ENCODE measurements at places on chromosomes 1 and 21.
A peak's percentile ranks its signal among the peaks of the same experiment; 100 is the strongest.

DNA sequence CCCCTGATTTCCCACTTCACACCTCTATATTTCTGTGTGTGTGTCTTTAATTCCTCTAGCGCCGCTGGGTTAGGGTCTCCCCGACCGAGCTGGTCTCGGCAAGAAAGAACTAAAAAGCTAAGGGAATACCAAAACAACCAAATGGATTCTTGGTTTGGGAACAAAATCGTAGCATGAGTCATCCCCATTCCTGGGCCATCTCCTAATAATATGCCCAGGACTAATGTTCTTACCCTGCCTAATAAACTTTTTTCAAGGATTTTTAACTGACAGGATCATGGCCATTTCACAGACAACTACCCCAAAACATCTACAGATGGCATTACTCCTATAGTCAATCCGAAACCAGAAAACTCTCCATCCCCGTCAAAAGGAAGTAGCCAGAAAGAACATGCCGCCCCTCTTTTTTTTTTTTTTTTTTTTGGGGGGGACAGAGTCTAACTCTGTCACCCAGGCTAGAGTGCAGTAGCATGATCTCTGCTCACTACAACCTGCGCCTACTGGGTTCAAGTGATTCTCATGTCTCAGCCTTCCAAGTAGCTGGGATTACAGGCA lies 4.1 kb upstream of the HPDL start:
- DNase-seq: no peak

DNA sequence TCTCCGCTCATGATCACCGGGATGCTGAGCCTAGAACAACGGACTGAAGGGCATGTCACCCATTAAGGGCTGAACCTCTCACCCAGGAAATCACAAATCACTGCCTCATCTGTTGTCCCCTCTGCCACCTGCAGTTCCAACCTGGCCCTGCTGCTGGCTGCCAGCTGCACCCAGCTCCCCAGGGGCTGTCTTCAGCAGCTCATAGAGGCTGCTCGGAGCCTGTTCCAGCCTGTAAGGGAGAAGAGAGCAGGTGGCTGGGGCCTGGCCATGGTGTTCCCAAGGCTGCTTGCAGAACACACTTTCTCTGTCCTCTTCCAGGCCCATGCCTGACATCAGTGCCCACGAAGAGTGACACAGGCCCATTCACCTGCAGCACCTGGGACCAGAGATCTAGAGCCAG lies 44.5 kb upstream of the DISP3 start:
- DNase-seq: no peak

- DNase-seq: no peak
These were observed 4.2 kb downstream of the PPP1R15B start for GRCh38 chr1:204407295-204407971.

- DNase-seq: no peak
These were observed 20.6 kb downstream of the INPP5B start for GRCh38 chr1:37926038-37926924.

DNA sequence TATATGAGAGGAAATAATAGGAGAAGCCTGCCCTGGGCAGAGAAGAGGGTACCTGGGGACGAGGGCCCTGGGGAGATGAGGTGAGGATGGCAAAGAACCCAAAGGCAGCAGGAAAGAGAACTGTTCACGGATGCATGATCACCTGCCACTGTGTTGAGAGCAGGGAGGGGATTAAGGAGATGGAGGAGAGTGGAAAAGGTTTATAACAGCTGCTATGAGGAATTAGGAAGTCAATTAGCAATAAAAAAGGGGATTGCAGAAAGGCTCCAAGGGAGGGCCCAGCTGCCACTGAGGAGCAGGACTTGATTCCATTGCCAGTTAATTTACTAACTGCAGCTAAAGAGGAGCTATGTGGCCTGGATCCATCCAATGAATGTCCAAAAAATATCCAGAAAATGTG lies 61.1 kb downstream of the GFI1 start:
- no peak for DNase-seq

GRCh38 chr21:41712201-41712600 lies 54.7 kb downstream of the RIPK4 start:
- DNase-seq: no peak

DNA sequence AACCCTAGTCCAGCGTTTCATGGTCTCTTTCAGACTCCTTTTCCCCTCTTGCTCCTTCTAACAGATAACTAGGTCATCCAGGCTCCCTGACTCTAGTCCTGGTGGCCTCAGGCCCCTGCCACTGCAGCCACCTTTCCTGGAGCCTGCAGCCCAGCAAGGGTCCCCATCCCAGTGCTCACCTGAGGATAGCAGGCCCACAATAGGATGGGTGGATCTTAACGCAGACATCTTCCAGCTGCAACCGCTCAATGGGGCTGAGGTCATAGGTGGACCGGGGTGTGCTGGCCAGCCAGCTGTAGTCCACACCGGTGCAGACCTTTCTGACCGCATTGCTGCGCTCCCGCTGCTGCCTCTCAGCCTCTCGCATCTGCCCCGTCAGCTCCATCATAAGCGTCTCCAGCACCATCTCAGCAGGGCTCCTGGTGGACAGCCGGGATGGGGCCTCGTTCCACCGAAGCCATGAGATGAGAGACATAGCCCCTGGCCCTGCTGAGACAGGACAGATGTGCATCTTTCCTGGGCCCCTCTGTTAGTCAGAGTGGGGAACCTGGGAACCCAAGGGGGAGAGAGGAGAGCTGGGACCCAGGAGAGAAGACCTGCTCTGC lies 10.9 kb downstream of the RD3 start:
- no peak for DNase-seq

- peak; percentile 53 for DNase-seq
These were observed 16.0 kb upstream of the ZBTB8B start for GRCh38 chr1:32448773-32449456.

DNA sequence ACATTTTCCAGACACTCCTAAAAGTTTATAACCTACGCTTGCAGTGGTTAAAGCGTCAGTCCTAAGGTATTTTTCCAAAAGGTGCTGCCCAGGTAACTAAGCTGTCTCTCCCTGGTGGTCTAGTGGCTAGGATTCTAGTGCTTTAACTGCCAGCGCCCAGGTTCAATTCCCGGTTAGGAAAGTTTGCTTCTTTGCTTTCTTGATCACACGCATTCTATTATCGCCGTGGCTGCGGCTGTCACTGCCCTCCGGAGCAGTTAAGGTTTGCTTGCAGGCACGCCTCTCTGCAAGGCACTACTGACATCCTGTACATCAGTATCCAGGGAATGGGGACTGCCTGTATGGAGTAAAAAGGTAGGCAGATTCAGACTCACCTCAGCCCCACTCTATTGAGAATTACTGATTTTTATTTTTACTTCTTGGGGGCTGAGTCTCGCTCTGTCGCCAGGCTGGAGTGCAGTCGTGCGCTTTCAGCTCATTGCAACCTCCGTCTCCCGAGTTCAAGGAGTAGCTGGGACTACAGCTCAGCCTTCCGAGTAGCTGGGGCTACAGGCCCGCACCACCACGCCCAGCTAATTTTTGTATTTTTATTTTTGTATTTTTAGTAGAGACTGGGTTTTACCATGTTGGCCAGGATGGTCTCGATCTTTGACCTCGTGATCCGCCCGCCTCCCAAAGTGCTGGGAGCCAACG lies 53.2 kb upstream of the CFAP126 start:
- peak; percentile 51 for DNase-seq

GRCh38 chr1:226360106-226360746 lies 47.7 kb downstream of the PARP1 start:
- DNase-seq: peak; percentile 85

- peak; percentile 43 for DNase-seq
These were observed 11.9 kb downstream of the FCRL4 start for GRCh38 chr1:157585984-157586383.

- no peak for DNase-seq
These were observed 413 bp downstream of the UBL4B start for GRCh38 chr1:110112656-110113055.

- DNase-seq: no peak
These were observed 29.2 kb downstream of the CDCA8 start for GRCh38 chr1:37721565-37721964.

DNA sequence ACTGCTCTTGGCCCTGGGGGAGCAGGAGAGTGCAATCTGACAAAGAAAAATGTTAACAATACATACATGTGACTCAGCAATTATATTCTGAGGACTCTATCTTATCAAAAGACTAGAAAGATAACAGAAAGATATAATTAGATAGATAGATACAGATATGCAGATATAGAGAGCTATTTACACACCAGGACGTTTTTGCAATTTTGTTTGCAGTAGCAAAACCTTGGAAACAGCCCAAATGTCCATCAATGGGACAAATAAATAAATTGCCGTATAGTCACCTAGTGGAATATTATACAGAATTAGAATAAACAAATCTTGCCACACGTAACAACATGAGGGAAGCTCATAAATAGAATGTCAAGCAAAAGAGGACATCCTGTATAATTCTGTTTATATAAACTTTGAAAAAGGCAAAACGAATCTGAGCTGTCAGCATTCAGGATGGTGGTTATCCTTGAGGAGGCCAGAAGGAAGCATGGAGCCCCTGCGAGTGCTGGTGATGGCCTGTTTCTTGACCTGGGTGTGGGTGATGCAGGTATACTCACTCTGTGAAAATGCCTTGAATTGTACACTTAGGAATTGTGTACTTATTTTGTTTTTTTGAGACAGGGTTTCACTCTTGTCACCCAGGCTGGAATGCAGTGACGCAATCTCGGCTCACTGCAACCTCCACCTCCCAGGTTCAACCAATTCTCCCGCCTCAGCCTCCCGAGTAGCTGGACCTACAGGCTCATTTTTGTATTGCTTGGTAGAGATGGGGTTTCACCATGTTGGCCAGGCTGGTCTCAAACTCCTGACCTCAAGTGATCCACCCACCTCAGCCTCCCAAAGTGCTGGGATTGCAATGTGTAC lies 12.8 kb upstream of the TRIM63 start:
- no peak for DNase-seq

GRCh38 chr1:225572422-225572821 lies 80.5 kb downstream of the ENAH start:
- no peak for DNase-seq

GRCh38 chr1:116929961-116930592 lies 20.4 kb downstream of the PTGFRN start:
- no peak for DNase-seq

- DNase-seq: peak; percentile 75
These were observed 107.5 kb downstream of the ZNF281 start for GRCh38 chr1:200302192-200302920.

- peak; percentile 76 for DNase-seq
These were observed 202.0 kb downstream of the USH2A start for GRCh38 chr1:216221260-216221700.

DNA sequence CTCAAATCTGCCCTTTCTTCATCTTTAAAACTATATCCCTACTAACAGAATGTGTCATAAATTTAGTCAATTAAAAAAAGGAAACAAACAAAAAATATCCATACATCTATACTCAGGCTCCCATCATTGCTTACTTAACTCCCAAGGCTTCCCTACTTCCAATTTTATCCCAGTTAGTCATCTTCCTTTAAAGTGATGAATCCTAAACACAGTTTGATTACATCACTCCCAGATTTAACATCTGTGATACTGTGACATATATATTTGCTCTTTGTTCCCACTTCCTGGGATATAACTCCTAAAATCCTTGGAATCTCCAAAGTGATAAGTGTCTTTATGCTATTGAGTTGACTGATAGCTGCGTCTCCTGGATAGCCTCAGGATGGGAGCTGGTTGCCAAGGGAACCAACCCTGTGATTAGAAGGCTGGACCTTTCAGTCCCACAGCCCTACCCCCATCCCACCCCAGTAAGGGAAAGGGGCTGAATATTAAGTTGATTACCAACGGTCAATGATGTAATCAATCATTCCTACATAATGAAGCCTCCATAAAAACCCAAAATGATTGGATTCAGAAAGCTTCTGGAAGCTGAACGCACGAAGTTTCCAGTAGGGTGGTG lies 21.6 kb downstream of the GLMN start:
- no peak for DNase-seq

- no peak for DNase-seq
These were observed 85.6 kb upstream of the ARHGEF16 start for GRCh38 chr1:3368711-3369445.

- peak; percentile 42 for DNase-seq
These were observed 31.3 kb upstream of the BTG2 start for GRCh38 chr1:203273869-203274602.

GRCh38 chr1:164773102-164773501 lies 214.1 kb downstream of the PBX1 start:
- DNase-seq: no peak

- DNase-seq: peak; percentile 38
These were observed 642 bp downstream of the RSRP1 start for GRCh38 chr1:25246600-25247023.

DNA sequence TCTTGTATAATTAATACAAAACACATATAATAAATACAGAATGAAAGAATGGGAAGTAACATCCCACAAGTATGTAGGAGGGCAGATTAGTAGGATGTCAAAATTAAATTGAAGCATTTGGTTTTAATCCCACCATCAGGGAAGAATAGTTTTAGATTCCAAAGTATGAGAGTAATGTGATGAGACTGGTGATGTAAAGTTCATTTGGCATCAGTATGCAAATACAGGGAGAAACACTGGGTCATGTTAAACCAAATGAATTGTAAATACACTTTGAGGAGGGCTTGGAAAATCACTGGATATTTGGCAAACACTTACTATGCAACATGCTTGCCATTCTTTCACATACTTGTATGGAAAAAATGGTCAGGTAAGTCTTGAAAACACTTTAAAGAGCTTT lies 358.8 kb downstream of the DPYD start:
- no peak for DNase-seq

DNA sequence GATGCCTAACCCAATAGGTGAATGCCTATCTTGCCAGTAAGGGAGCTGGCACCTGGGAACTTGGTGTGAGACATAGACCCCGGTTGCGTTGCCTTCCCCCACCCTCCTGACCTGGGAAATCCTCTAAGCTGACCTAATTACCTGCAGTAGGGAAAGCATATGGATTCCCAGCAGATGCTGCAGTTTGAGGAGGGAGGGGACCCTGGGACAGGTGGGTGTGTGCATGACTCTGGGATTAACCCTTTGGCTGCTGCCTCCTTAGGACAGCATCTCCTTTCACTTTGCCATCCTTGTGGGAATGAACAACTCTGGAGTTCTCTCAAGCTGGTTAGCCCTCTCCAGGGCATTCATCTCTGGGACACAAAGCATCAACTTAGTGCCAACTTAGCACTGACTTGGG lies 16.4 kb upstream of the NFASC start:
- DNase-seq: no peak

DNA sequence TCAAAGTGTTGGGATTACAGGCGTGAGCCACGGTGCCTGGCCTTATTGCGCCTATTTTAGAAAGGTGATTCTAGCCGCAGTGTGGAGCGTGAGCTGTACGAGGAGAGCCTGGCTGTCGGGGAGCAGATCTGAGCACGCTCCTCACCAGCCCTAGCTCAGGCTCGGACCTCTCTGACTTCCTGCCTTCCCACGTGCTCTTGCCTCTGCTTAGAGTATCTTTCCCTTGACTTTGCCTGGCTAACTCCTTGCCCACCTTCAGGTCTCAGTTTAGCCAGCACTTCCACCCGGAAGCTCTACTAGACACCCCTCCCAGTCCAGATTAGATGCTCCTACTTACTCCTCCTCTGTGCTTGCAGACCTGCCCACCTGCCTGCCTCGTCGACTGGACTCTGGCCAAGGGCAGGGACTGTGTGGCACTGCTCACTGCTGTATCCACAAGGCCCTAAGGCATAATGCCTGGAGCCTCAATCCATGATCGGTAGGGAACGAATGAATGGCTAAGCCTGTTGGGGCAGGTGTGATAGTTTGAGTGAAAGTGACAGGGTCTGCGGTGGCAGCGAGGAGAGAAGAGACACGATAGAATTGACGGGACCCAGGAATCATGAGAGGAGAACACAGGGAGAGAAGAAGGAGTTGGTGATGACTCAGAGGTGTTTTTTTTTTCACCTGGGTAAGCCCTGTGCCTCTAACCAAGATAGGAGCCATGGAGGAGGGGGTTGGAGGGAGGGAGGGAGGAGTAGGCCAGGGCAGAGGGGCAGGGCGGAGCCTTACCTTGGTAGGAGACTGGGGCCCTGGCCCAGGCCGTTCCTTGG lies 28.1 kb upstream of the WASF2 start:
- no peak for DNase-seq

Measured in hematopoietic multipotent progenitor cell treated with erythropoietin and hydrocortisone succinate and interleukin-3 and kit ligand, for 4 days (in vitro differentiated cells).